AG08396 (cell line): ENCODE measurements at places on chromosomes 12 and 14.
A peak's percentile ranks its signal among the peaks of the same experiment; 100 is the strongest.

GRCh38 chr14:66330916-66331315 is 155.3 kb upstream of the CCDC196 start:
- DNase-seq, result no peak

- DNase-seq, result no peak
These were observed 488.8 kb downstream of the ETNK1 start for GRCh38 chr12:23113781-23114180.

DNA sequence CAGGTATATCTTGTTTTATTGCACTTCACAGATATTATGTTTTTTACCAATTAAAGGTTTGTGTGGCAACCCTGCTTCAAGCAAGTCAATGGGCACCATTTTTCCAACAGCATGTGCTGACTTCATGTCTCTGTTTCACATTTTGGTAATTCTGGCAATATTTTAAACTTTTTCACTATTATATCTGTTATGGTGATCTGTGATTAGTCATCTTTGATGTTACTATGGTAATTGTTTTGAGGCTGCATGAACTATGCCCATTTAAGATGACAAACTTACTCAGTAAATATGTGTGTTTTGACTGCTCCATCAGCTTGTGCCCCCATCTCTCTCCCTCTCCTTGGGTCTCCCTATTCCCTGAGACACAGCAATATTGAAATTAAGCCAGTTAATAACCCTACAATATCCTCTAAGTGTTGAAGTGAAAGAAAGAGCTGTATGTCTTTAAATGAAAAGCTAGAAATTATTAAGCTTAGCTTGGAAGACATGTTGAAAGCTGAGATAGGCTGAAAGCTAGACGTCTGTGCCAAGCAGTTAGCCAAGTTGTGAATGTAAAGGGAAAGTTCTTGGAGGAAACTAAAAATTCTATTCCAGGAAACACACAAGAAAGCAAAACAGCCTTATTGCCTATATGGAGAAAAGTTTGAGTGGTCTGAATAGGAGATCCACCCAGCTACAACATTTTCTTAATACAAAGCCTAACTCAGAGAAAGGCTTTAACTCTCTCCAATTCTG is 365.1 kb downstream of the ATP23 start:
- DNase-seq, result no peak

GRCh38 chr12:116406529-116406928 is 129.0 kb upstream of the MED13L start:
- DNase-seq, result peak; percentile 74

DNA sequence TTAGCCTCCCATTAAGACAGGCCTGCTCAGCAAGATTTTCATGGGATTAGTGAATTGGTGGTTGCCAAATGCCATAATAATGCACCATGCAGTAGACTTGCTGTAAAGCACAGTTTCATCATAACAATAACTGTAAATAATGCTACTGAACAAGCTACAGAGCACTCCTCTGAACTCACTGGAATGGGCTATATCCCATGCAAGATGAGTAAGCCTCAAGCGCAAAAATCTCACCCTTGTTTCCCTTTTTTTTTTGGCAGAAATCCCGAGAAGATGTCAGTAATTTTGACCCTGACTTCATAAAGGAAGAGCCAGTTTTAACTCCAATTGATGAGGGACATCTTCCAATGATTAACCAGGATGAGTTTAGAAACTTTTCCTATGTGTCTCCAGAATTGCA is 145.9 kb upstream of the HIF1A start:
- no peak for DNase-seq

DNA sequence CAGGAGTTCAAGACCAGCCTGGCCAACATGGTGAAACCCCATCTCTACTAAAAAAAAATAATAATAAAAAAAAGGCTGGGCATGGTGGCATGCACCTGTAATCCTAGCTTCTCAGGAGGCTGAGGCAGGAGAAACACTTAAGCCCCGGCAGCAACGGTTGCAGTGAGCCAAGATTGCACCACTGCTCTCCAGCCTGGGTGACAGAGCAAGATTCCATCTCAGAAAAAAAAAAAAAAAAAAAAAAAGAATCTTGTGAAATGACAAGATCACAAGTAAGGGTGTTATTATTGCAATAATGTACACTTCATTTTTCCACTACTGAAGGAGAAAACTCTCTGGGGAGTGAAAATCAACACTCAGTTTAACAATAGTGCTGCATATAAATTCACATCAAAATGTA is 8.8 kb upstream of the PTGR2 start:
- no peak for DNase-seq

DNA sequence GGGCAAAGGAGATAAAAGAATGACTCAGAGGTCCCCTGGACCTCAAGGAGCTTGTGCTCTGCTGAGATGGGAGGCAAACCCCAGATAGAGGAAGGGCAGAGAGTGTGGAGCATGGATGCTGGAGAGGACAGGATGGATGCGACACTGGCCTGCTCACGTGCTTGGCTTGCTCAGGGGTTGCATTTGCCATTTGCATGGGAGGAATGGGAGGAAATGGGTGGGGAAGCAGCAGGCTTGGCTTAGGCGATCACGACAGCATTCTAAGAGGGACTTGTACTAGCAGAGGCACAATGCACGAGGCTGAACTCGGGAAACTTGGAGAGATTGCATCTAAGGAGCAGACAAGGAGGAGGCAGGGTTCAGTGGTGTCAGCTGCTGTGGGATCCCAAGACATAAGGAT is 19.8 kb downstream of the CD9 start:
- no peak for DNase-seq

- DNase-seq, result no peak
These were observed 12.6 kb upstream of the FAIM2 start for GRCh38 chr12:49916129-49916919.

- DNase-seq, result no peak
These were observed at the start of gene BCL2L14 for GRCh38 chr12:12070674-12071656. BCL2L14 (plus strand) TSS chr12:12070939; CDS start chr12:12079306, 8,367 bp downstream.

DNA sequence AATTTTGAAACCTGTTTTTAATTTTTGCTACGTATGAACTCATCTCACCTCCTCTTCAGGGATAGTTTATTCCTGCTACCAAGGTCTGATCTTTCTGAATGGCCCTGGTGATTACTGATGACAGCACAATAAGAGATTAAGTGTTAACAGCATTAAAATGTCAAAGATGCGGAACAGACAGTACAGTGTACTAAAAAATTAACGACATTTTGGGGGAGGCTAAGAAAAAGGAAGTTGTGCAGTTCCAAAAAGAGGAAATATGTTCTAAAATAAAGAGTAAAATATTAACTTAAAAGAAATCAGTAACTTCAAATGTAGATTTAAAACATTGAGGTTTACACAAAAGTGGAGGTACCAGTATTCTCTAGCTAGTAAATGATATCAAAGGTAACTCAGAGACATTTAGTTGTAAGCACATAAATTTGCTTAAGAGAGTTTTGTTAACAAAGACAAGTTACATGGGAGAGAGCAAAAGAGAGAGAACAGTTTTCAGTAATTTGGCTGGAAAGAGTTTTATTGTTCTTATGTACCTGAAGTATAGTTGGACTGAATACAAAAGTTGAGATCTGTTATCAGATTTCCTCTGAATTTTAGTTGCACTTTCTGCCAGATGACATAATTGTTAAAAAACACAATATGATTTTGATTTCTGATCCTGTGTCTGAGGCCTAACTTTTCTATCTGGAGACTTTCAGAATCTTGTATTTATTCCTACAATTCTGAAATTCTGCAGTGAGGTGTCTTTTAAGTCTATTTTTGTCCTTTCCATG is 4.2 kb upstream of the CLECL1 start:
- no peak for DNase-seq

- peak; percentile 52 for DNase-seq
These were observed 1.6 kb upstream of the ATP2B1 start for GRCh38 chr12:89709995-89710872.

GRCh38 chr12:16619537-16619936 is 13.6 kb upstream of the LMO3 start:
- DNase-seq, result no peak

DNA sequence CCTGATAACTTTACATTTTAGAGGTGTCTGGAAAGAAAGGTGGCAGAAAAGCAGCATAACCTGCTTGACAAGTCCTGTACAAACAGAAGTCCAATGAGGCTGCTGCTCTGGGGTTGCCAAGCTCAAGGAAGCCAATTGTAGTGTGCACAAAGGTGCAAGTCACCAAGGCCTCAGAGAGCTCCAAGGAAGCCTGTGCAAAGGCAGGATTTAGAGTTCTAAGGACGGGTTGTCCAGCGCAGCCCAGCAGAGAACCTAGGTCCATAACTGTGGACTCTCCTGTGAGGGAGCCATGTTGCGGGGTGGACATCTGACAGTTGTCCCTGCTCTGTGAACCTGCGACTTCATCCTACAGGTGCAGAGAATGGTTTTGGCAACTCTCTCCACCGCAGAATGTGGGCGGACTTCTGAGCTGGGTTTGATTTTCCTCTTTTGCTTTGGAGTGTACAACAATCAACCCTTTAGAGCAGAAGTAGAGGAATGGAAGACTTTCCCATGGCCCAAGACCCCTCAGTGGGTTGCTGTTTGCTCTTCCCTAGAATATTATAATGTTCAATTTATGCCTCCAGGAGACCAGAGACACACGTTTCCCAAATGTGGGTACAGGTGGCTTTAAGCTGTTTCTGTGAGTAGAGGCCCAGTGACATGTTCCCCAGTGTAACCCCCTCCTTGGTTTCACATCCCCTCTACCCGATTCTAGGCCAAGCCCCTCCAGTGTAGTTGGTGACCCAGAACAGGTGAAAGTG is 81.0 kb downstream of the ETV6 start:
- DNase-seq, result no peak

- DNase-seq, result no peak
These were observed 408.9 kb downstream of the SOX5 start for GRCh38 chr12:23540572-23540971.

GRCh38 chr14:50998612-50999011 is 54.3 kb upstream of the PYGL start:
- DNase-seq, result no peak

GRCh38 chr12:70508178-70508577 is 129.1 kb downstream of the PTPRB start:
- DNase-seq, result no peak

- DNase-seq, result no peak
These were observed 8.9 kb upstream of the WNT5B start for GRCh38 chr12:1620092-1620491.

GRCh38 chr12:108235197-108235984 is 103.7 kb downstream of the CMKLR1 start:
- DNase-seq, result no peak

DNA sequence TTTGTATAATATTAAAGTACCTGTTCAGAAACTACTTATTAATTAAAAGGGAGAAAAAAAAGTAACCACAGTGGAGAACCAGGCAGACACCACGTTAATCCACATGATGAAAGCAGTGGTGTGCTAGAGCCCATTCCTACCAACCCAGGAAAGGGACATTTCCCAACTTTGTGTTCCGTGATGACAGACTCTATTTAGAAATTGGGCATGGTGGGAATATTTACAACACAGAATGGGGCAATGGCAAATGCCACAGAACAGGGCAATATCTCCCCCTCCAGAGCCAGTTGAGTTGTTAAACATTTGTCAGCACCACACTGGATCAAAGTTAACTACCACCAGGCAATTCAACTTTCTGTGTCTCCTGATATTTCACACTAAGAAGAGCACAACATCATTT is 1.2 kb upstream of the HIGD1C start:
- DNase-seq, result no peak

DNA sequence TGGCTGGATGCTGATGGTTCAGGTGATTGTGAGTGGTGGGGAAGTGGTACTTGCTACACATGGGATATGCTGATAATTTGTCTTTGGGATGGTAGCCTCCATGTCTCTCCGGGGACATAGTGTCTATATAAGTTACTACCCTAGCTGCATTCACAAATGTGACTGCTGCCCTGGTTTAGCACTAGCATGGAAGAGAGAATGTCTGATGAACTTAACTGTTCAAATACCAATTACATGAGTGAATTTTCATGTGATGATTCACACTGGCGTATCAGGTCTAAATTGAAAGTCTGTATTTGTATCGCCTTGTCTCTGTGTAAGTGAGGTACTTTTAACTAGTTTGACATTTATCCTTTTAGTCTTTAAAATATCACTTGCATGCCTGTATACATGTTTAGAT is 34.4 kb downstream of the ATF7IP start:
- DNase-seq, result no peak

DNA sequence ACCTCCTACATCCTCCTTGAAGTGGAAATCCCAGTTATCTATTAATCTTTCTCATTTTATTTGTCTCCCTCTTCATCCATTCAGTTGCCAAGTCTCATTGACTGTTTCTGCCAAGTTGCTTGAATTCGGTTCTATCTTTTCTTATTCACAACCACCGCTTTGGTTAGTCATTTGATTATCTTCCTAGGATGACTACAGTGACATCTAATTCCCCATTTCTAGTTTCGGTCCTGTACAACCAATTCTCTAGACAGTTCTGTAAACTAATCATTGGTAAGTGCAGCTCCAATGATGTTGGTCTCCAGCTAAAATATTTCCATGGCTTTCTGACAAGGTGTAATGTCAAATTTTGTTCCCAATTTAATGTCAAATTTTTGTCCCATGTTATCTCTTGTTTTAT is 220.1 kb downstream of the ADAMTS20 start:
- DNase-seq, result no peak

DNA sequence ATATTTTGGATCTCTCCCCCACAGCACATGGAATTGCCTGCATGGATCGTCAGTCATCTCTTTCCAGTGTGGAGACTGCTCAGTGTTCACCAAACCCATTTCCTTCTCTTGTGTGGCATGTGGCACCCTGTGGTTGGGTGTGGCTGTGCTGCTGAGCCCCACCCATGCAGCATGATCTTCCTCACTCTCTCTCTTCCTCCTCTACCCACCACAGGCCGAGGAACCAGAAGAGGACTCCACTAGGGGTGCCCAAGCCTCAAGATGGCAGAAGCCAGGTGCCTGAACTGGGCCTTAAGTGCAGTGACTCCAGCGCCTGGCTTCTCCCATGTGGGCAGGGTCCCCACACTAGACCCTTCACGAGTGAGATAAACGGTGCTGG is 66.8 kb upstream of the GPR68 start:
- no peak for DNase-seq

DNA sequence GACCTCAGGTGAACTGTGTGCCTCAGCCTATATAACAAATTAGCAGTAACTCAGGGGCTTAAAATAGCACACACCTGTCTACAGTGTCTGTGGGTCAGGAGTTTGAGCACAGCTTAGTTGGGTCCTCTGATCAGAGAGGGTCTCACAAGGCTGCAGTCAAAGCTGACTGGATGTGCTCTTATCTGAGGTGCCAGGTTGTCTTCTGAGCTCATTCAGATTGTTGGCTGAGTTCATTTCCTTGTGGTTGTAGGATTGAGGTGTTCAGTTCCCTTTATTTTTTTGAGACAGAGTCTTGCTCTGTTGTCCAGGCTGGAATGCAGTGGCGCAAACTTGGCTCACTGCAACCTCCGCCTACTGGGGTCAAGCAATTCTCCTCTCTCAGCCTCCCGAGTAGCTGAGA is 164.7 kb downstream of the ADCK1 start:
- DNase-seq, result no peak

DNA sequence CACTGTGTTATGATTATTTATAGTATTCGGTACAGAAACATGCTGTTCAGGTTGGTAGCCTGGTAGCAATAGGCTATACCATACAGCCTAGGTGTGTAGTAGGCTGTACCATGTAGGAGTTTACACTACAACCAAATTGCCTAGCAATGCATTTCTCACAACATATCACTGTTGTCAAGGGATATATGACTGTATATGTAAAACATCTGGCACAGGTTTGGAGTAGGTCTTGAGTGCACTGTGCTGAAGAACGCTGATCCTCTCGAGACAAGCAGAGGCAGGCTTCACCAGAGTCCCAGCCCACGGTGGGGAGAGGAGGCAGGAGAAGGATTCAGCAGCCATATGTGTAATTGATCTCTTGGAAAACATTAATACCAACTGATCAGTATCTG is 15.0 kb upstream of the TBX5 start:
- no peak for DNase-seq
